ENCODE measurements at places on chromosomes 4 and X.

GRCh38 chr4:130747842-130748241 is 1651.9 kb downstream of the C4orf33 start:
- DNase-seq: no peak

DNA sequence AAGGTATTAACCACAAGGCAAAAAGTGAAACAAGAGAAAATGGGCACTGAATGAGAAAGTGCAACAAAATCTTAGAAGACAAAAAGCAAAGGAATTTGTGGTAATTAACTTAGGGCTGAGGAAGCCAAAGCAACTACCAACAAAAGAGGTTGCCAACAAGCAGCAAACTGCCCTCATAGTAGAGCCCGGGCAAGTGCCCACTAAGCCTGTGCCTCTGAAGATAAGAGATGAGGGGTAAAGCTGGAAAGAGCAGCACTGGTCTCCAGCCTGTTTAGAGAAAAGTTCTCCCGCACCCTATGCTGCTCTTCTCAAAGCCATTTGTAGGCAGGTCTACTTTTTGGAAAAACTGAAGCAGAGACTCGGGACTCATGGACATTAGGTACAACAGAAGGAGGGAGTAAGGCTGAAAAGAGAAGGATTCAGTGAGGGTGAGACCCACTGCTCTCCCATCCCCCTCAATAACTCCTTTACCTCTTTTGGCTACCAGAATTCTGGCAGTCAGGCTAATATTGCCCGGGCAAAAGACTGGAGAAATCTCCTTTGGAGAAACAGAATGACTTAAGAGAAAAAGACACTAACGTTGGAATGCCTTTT is 29.6 kb upstream of the KCNE5 start:
- DNase-seq: no peak

DNA sequence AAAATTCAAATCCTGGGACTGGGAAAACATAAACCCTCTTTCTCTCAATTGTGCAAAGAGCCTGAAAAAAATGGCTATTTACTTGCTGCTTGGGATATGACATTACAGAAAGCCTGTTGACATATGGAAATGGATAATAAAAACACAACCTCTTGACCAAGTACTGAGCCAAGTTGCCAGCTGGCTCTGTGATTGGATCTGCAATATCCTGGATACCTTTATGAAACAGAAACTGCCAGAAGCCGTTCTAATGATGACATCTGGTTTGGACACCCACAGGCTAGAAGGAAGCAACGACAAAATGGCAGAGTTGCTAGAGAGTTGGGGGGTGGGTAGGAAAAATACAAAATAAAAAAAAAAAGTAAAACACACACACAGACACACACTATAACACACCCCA is 481.4 kb downstream of the FAT4 start:
- no peak for DNase-seq

DNA sequence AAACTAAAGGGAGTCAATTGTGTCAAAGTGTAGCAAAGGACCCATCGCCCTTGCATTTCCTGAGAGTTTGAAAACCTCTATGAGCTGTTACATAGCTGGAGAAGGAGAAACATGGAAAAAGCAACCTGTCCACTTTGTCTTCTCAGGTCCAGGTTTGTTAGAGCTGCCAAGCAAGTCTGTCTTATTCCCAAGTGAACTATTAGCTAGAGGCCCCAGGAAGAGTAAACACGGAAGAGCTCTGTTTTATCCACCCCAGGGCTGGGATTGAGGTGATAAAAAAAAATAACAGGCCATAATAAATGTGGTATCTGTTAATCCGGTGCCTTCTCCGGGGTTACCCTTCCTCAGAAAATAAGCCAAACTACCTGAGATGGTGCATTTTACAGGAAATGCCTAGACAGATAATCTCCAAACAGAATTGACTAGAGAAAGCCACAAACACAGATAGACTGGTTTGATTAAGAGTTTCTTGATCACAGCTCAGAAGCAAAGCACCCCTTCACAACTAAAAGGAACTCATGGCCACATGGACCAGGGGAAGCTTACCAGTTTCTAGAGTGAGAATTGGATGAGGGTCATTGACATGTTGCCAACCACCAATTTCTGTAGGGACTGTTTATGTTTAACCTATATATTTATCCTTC is 35.9 kb upstream of the RELL1 start:
- no peak for DNase-seq

DNA sequence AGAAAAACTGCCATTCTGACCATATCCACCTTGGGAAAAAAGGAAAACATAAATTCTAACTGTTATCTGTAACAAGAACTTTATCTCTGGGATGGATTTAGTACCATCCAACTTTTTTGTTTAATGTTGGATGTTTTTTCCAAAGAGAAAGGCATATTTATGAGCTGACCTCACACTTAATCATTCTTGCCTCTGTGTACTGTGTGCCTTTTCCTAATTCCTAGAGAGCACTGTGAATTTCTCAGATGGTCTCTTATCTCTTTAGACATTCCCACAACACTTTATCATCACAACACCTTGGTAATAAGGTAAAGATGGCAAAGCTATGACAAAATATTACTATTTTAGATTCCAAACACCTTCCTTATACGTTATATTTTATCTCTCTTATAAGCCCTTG is 126.2 kb downstream of the COL4A6 start:
- DNase-seq: no peak

- no peak for DNase-seq
Measured at GRCh38 chr4:76892001-76892400, 5.9 kb downstream of the SOWAHB start.

DNA sequence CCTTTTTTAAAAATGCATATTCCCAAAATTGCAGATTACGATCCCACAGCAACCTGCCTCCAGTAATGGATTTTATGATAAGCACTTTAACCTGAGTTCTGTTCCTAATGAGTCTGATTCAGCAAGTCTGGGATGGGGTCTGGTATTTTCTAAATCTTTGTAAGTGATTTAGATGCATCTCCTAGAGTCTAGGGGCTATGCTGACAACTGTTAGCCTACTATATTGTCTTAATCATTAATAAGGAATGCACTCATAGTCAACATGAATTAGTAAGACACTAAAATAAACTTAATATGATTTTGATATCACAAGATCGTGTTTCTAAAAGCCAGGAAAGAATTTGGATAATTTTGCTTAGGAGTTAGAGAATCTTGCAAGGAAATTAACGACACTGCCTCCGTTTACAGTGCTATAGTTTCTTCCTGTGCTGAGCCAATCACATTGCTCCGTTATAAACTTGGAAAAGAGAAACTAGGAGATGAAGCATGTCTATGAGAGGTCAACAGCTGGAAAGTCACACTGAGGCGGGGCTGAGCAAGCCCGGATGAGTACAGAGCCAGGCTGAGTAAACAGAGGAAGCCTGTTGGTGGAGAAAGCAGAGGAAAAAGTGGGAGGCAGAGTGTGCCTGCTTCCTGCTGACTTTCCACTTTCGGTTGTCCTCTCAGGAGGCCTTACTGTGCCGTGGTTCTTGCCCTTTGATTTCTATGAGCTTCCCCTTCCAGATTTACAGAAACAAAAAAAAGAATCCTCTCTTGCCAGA is 5.4 kb downstream of the SCARB2 start:
- no peak for DNase-seq

DNA sequence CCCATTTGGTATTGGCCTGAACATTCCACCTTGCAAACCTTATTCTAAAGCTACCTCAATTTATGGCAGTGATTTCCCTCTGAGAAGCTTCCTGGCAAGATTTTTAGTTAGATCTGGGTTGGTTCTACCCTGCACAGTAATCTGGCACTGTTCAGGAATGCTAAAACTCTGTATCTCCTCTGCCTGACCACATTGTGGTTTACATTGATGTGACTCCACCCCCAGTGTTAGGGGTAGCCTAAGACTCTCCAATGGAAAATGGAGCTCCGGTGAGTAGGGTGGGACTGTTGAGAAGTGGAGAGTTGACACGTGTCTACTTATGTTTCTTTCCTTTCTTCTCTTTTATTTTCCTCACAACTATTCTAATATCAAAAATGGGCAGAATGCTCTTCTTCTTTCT is 45.4 kb downstream of the BMPR1B start:
- no peak for DNase-seq

DNA sequence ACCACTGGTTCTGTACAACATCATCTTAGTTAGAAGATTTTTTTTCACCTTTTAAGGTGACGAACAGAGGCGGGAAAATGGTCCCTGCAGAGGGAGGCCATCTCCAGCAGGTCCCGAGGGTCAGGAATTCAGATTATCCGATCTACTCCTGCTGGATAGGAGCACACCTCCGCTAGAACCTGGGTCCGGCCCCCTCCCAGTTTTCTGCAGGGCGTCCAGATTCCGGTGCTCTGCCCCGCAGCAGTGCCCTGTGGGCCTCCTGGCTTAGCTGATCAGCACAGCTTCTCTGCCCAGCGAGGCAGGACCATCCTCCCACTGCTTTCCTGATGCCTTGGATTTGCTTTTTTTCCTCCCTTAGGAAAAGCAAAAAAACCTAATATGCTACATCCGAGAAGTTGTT is 2.3 kb downstream of the TBL1X start:
- DNase-seq: no peak

GRCh38 chrX:118026631-118027030 is 90.0 kb downstream of the KLHL13 start:
- no peak for DNase-seq

DNA sequence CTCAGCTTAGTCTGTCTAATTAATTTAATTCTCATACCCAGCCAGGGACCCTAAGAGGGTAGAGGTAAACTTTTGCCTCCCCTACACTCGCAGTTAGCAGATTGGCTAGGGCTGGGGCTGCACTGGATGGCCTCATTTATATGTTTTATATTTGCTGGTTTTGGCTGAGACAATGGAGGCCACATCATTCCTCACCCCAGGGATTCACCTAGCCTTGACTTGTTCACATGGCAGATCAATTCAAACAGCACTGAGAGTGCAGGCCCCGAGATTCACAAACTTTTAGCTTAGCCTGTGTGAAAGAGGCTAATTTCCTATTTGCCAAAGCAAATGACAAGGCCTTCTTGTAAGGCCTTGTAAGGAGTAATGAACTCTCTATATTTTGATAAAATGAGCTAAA is 844.4 kb downstream of the ARAP2 start:
- no peak for DNase-seq

DNA sequence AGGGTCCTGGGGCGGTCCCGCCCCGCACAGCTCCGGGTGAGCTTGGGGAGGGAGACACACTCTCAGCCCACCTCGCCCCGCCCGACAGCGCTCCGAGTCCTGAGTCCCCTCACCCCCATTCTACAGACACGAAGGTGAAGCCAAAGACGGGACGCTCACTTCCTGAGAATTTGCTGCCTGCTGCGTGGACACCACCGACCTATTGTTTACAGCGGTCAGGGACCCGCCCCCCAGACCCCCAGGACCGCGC is 796 bp upstream of the ZNF141 start:
- DNase-seq: no peak

DNA sequence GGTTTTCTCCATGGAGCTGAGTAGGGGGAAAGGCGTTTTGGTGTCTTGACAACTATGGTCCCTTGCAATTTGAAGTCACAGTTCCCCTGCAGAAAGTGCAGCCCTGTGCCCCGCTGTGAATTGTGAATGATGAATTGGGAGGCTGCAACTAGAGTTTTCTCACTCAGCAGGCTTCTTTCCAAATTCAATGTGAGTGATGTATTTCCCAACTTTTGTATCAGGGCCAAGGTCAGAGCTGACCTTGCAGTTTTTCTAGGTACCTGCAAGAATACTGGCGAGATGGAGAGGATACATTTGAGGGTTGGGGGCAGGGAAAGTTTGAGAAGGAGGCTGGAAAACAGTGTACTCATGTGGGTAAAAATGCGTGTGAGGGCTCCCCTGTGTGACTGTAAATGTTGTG is 11.7 kb downstream of the PHEX start:
- DNase-seq: no peak

Data from cerebellar cortex (tissue), 1 donor.